NCI-H524 (cell line): ENCODE measurements at places on chromosomes 5 and 9.

GRCh38 chr5:133794771-133795415 is 173.5 kb downstream of the C5orf15 start:
- no peak for DNase-seq

- no peak for DNase-seq
These were observed 218.0 kb downstream of the DCP2 start for GRCh38 chr5:113194591-113194990.

- no peak for DNase-seq
These were observed 439.0 kb upstream of the PTGER4 start for GRCh38 chr5:40240671-40241070.

DNA sequence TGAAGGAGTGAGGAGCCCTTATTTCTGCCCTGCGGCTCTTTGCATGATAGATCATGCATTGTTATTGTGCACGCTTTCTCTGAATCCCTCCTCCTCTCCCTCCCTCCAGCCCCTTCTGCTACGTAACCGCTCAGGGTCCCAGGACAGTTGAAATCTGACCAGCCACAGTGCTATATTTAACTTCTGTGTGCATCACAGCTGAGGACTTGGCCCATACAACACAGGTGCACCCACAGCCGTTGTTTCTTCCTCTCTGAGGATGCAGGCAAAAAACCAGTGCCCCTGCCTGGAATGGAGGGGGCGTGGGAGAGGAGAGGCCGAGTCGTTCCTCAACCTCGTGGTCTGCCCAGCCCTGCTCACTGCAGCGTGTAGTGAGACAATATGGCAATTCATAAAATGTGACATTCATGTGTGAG is 335.6 kb upstream of the CLINT1 start:
- DNase-seq, result no peak

DNA sequence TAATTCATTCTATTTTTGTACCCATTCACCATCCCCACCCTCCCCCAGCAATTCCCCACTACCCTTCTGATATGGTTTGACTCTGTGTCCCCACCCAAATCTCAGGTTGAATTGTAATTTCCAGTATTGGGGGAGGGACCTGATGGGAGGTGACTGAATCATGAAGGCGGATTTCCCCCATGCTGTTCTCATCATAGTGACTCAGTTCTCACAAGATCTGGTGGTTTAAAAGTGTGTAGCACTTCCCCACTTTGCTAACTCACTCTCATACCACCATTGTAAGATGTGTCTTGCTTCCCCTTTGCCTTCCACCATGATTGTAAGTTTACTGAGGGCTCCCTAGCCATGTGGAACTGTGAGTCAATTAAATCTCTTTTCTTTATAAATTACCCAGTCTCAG is 25.9 kb upstream of the TESK1 start:
- DNase-seq, result no peak

DNA sequence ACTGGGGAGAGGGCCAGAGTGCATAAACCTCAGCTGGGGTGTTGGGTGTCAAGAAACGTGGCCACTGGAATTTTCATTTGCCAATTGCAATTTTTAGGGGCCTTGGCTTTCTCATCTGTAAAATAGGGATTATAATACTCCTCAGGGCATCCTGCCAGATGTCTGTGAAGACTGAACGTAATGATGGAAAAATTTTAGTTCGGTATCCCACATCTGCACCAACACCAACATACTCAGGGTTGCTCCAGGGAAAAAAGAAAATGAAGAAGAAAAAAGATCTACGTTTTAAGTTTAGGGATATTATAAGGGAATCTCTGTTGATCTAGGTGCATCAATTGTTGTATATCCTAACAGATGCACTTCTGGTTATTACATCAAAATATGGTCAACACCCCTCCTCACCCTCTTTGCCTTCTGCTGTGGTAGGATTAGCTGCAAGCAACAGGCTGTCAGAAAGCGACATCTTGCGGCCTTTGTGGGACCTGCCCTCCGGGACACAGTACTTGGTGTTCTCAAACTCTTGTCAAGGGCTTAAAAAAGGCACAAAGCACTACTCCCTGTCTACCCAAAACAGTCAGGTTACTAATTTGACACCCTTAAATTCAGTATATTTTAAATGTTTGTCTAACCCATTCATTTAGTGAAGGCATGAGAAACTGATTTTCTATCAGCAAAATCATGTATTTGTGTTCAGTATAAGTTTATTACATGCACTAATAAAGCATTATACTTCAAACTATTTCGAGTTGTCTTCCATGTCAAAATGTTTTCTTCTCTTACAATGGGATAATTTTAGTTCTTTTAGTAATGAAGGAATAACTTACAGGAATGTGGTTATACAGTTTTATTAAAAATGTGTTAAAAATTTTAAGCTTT is 8.3 kb upstream of the TBC1D2 start:
- DNase-seq, result peak; percentile 90

DNA sequence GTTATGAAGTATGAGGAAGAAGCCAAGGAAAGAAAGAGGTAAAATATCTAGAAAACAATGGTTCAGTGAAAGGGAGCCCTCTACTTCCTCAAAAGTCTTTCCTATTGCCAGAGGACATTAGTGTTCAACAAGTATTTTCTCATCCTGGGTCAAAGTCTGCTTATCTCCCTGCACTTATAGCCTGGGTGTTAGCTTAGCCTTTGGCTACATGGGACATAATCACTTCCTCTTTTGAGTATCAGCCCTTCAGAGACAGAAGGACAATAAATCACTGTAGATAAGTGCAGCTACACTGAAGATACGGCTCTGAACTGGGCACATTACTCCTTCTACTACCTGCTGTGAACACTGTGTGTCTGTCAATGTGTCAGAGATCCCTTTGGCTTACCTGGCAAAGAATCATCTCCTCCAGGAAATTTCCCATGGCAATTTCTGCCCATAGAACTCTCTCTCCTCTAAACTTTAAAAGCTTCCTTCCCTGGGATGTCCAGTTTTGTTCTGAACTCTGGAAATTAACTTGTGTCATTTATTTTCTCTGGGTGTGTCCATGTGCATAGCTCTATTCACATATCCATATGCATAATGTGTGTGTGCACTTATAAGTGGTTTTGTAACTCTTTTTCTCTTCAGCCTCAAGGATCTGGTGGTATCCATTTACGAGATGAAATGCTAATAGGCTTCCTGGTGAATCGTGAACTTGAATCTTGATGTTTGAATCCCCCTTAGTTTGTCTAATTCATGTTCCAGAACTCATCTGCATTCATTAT is 30.0 kb upstream of the RECK start:
- no peak for DNase-seq

DNA sequence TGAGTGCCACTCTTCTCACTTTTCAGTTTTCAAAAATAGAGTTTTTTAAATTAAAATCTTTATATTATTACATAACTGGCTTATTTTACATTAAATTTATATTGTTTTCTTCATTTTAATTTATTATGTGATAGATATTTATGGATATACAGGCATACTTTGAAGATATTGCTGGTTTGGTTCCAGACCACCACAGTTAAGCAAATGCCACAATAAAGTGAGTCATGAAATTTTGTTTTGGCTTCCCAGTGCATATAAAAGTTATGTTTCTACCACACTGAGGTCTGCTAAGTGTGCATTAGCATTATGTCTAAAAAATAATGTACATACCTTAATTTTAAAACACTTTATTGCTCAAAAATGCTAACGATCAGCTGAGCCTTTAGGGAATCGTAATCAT is 47.4 kb downstream of the NDUFS4 start:
- no peak for DNase-seq

DNA sequence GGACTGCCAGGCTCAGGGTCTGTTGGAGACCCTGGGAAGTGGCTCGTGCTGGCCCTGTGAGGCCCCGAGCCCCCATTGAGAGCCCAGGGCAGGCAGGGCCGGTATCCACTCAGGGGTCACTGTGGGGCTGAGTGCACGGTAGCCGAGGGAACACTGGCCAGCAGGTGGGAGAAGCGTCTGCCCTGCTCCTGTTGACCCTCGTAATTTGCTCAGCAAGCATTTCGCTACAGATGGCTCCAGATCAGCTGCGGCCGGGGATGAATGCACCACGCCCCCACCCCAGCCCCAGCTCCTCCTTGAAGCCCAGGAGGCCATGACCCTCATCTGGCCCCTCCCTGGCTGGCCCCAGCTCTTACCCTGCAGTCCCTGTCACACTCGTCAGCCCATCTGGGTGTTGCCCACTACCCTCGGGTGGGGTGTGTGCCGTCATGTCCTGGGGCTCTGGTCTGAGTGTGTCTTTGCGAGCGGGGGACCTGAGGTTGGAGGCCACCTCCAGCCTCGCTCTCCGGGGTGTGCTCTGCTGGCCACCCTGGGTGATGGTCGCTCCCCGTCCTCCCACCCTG is 6.1 kb upstream of the NRARP start:
- DNase-seq, result no peak

DNA sequence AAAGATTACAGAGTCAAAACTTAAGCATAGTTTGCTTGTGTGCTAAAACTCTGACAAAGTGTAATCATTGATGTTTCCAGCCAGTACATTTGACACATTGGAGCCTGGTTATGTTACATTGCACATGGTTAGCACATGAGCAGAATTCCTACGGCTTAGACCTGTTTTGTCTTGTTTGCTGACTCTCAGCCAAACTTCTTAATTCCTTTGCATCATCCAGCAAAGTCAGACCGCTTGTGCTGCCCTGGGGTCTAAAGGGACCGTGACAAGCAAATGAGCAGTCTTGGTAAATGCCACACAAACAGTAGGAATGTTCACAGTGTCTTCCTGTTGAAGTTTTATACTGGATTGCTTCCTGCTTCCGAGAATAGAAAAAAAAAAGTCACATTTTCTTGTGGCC is 72.0 kb upstream of the ENTREP1 start:
- DNase-seq, result no peak

DNA sequence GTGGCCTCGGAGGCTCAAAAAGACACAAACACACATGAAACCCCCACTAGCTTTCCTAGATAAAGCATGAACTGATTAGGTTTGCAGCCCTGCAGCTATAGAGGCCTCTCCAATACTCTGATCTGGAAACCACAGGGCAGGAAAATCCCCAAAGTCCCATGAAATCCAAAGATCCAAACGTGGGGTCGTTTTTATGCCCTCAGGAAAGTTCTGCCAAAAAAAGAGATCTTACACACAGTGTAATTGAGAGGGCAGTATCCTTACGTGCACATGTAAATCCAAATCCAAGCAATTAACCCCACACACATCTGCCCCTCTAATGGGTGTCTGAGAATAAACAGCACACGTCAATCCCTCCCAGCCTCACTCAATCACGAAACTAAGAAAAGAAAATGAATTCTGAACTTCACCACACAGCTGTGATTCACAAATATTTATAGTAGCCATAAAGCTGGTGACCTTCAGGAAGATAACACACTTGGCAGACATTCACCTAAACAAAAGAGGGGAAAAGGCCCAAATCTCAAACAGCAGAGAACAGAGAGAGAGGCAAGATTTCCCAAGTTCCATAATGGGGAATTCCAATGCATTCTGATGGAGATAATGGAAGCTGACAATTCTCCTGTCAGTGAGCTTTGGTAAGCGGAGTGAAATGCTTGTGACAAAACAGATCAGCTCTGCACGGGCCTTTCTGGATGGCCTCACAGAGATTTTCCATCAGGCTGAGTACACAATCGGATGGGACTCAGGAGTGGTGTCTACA is 114.2 kb downstream of the SEMA5A start:
- peak; percentile 65 for DNase-seq

- DNase-seq, result no peak
These were observed 105.6 kb upstream of the PCA3 start for GRCh38 chr9:76658510-76659231.

- no peak for DNase-seq
These were observed 605 bp downstream of the CHSY3 start for GRCh38 chr5:129904667-129905472.

GRCh38 chr9:132547976-132548730 is 34.3 kb upstream of the BARHL1 start:
- no peak for DNase-seq

DNA sequence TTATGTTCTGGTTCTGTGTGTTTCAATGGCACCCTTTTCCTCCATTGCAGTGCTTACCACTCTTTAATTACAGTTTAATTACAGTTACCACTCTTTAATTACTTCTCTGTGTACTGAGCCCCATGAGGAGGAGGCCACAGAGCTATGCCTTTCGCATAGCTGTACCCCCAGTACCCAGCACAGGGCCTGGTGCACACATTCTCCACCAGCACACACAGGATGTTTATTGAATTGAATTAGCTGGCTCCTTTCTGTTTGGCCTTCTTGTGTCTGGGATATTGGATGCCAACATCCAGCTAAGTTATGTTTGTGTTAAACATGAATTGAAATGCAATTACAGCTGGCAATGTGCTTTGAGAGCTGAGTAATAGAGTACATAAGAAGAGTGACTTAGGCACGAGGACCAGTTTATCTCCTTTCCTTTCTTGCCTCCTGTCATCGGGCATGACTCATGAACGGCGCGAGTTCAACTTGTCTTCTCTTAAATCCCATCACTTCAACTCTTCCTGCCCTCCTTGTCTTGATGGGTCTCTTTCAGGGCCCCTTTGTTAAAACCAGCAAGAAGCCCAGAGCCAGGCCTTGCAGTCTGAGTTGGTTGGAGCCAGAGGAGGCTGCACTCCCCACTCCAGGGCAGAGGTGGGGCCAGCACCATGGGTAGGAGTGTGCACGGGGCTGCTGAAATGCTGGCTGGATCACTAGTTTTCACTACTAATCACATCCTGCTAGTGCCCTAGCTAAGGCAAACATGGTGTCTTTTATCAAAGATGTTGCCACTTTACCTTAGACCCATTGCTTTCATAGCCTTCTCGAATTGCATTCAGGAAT is 37.4 kb downstream of the MVB12B start:
- DNase-seq, result no peak

GRCh38 chr9:134156564-134157377 is 7.6 kb downstream of the RNU6ATAC start:
- DNase-seq, result no peak

DNA sequence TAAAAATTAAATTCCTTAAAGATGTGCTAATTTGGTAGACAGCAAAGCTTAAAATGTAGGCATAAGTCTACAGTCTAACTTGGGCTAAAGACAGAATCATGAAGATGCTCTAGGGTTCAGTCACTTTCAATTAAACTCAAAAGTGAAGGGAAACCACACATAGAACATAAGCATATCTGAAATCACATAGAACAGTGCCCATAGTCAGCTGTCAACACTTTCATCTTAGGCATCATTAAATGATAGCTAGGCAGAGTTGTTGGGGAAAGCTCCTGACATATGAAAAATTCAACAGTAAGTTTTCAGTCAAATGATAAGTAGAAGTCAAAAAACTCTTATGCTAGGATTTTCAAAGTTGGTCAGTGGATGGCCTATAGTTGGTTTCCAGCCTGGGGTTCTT is 11.0 kb downstream of the DAB2 start:
- no peak for DNase-seq

- DNase-seq, result no peak
These were observed 425.8 kb downstream of the MAN2A1 start for GRCh38 chr5:110115503-110115902.

DNA sequence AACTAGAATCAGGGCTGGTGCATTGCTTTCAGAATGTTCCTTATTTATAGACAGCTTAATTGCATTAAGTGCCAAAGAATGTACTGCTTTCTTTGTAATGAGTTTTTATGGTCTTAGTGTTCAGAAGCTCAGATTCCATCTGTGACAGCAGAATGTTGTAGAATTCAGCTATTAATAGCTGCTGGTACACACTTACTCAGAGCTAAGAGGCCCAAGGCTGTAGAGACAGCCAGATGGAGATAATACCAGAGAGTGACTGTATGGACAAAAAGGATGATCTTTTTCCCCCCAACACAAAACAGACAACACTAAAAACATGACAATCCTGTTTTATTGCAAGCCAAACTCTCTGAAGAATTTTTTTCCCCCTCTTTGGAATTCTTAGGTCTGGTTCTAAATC is 50.2 kb downstream of the PPP2R2B start:
- DNase-seq, result peak; percentile 83
